ENCODE measurements at places on chromosomes 1 and 21.

DNA sequence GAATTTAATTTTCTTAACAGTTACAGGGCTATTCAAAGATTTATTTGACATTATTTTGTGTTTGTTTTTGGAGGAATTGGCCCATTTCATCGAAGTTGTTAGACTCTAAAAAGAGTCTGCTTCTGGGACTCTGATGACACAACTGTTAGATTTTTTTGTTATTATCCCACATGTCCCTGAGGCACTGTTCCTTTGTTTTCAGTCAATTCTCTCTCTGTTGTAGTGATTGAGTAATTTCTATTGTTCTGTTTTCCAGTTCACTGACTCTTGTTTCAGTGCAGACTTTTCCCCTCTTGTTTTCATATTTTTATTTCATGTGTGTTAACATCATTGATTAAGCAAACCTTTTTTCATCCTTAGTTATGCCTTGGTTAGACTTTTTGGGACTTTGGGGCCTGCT lies 325.0 kb downstream of the ZNF326 start:
- DNase-seq = no peak

DNA sequence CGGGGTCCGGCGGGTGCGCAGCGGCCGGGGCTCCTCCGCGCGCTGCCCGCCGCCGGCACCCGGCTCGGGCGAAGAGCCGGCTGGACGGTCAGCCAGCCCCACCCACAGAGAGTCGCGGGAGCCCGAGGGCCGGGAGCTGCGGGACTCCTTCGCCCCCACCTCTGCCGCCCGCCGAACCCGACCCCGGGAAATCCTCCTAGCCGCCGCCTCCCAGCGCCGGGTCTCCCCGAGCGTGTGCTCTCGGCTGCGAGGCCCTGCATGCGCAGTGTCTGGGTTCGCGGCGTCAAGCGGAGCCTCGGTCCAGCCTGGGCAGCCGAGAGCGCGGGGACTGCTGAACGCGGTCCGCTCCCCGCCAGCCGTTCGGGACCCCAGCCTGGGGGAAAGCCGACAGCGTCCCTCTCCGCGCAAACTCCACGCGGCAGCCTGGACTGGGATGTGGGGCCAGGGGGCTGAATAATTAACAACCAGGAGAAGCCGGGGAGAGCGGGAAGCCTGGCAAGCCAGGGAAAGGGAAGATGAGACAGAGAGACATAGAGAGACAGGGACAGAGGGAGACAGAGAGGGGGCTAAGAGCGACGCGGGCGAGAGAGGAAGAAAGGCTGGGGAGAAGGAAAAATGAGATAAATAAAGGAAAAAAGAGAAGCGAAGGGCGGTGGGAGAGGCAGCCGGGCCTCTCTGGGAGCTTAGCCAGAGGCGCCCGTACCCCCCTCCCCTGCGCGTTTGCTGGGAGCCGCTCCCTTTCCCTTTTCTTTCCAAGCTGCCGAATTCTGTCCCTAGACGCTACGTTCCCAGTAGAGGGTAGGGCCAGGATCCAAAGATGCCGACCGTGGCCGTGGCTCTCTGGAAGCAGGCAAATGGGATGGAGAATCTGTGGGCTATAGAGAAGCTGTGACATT lies 64.2 kb downstream of the MEF2D start:
- DNase-seq = no peak

DNA sequence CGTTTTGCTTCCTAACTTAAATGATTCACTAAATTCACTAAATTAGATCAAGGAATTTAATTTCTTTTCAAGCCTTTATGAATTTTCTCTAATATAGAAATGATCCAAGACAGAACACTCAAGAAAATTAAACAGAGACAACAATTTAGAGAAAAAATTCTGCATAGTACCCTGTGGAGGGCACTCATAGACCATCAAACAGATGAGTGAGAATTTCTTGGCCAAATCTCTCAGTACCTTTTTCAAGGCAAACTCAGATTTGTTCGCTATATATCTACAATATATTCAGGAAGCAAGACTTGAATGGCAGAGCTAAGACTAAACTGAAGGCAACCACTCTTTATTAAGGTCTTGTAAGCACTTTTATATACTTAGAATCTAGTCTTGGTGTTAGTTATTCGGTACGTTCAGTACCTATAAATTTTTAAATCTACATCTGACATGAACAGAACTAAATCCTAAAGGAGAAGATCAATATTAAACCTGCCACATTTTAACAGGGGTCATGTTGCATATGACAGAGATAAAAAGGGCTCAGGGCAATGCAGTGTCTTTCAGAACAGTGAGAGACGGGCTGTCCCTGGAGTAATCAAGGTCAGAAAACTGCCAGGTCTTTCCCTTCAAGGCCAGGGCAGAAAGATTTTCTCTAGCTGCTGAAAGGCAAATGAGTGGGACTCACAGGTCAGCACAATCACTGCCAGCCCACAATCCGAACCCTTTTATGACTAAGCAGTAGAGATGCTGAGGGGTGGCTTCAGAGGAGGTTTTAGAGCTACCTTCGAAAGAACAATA lies 118.8 kb upstream of the TMPRSS15 start:
- no peak for DNase-seq

- DNase-seq = no peak
Measured at GRCh38 chr21:26708223-26708800, 135.2 kb upstream of the CYYR1 start.

DNA sequence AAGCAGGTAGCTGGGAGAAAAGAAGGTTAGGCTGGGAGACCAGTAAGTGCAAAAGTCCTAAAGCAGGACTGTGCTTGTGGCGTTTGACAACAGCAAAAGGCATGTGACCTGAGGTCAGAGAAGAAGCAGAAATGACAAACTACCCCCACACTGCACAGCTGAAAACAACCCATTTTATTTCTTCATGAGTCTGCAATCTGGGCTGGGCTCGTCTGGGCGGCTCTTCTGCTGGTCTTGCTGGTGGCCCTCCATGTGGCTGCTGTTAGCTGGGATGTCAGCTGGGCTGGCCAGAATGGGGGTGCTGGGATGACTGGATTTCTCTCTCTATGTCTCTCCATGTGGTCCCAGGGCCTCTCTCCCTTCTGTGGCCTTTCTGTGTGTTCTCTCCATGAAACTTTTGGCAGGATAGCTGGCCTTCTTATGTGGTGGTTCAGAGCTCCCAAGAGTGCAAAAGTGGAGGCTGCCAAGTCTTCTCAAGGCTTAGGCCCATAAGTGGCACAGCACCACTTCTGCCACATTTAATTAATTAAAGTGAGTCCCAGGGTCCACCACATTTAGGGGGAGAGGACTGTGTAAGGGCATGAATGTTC lies 128.6 kb downstream of the RIPK4 start:
- DNase-seq = no peak

GRCh38 chr1:51320967-51321923 lies 9.1 kb downstream of the TTC39A start:
- no peak for DNase-seq

DNA sequence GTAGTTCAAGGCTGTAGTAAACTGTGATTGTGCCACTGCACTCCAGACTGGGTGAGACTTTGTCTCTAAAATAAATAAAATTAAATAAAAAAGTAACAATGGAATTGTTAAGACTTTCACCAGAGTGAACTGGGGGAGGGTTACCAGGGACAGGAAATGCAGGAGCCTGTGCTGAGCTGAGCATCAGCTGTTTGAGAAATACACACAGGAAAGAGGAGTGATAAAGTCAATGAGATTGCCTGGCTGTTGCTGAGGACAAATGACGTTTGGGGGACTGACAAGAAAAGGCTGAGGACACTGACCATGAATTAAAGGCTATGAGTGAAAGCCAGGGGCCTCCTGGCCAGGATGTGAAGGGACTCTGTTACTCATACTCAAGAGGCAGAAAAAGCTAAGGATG lies 226.3 kb downstream of the SETD4 start:
- DNase-seq = no peak

- no peak for DNase-seq
Measured at GRCh38 chr1:60129911-60130310, 56.3 kb upstream of the C1orf87 start.

GRCh38 chr1:94236013-94236491 lies 1.3 kb downstream of the ARHGAP29 start:
- no peak for DNase-seq

DNA sequence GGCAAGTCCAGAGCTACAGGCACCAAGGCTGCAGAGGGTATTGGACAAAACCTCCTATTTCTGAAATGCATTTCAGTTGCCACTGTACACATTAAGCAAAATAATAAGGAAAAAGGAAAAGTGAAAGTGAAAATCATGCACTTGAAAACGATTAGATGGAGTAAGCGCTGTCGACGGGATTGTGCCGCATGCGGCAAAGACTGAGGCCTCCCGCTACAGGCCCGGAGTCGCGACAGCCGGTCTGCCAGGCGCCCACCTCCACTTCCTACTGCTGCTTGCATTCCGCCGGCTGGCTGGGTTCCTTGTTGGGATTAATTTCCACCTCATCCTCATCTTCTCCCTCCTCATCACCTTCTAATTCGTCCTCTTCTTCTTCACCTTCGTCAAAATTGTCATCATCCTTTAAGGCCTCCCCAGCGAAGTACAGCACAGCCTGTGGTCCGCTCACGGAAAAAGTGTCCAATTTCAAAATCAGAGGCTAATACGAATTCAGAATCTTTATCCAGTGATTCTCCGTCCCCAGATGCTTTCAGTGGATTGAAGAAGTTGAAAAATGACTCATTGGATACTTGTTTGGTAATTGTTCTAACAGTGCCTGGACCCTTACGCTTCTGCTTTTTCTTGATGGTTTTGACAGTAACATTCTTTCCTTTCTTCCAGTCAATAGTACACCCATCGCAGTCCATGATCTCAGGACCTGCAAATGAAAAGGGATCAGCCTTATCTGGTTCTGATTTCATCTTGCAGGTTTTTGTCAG lies 38.0 kb downstream of the CD58 start:
- no peak for DNase-seq

DNA sequence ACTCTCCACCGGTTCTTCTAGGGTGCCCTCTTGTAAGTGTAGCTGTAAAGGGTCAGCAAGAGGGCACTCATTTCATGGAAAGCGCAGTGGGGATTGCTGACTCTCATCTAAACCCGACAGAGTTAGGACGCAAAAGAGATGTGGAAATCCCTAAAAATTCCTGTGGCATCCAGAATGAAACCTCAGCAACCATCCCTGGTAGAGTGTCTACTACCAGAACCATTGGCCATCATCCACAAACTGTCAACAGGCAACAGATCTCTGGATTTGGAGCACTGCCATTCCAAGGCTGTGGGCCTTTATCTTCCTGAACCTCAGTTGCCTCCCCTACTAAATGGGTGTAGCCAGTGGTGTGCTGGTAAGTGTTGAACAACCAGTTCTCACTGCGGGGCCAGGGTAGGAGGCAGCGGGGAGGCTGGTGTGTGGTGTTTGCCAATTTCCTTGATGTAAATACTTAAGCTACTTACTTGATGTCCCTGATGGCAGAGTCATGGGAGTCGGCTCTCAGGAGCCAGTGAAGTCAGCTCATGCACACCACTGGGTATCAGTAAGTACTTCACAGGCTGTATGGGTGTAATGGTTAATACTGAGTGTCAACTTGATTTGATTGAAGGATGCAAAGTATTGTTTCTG lies 195.8 kb downstream of the KAZN start:
- no peak for DNase-seq

DNA sequence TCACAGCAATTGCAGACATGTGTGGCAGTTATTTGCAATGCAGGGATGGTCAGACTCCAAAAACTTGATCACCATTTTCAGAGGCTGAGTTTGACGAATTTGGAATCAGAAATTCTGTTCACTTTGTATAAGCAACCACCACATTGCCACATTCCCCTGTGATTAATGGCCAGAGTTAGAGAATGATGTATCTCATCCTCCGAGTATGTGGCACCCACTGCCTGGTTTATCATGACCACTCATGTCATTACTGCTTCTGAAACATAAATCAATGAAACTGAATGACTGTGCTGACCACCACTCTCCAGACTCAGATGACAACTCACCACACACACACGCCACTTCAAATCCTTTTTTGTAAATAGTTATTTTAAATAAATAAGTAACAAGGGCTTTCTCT lies 66.6 kb upstream of the CACHD1 start:
- DNase-seq = peak; percentile 5

DNA sequence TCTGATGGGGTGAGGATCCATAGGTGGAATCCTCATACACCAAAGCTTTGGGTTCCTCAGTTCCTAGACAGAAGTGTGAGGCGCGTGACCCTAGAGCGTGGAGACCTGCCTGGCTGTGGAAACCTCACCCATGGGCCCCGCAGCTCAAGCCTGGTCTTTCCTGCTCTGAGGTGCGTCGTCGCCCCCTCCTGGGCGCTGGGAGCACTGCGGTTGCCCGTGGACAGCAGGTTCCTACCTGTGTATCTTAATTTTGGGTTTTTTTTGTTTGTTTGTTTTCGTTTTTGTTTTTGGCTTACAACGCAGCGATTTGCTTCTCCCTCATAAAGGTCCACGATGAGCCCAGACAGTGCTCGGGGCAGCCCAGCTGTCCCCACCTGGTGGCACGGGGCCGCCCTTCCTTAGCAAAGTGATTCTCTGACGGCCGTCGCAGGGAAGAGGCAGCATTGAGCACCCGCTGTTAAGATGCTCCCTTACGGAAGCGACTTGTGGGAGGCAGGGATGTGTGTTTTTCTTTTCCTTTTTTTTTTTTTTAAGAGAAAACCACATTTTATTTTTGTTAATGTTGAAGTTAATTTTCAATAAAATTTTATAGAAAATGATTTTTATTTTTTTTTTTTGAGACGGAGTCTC lies 36.5 kb upstream of the TRAPPC10 start:
- DNase-seq = peak; percentile 83

DNA sequence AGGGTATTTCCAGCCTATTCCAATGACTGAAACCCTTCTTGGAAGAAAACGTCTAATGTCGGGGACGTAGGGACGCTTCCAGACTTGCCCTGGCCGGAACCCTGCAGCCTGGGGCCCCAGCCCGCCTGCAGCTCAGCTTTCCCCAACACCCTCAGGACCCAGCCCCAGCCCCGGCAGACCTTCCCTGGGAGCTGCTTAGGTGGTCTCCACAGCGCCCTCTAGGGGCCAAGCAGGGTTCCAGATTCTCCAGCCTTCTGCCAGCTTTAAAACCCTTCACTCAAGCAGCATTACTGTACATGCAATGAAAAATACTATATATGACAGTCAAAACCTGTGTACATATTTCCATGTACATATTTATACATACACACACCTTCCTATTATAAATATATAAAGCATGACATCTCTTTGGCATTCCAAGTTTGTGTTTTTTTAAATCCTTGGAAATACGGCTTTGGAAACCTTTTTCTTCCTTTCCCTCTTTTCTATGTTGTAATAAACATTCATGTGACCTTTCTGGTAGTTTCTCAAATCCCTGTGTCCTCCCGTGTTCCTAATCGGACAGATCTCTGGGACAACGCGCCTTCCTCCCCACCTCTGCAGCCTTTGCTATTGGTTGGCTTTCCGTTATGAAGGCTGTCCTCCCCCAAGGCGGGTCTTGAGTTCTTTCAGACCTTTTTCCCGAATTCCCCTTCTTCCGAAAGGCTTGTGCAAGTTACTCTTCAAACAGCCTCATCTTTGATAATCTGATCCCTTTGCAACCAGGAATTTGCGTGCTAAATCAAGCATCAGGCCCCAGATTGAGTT lies 60.3 kb downstream of the STUM start:
- peak; percentile 72 for DNase-seq

- DNase-seq = no peak
Measured at GRCh38 chr1:15456313-15456954, at the start of gene CELA2A. CELA2A (plus strand) TSS chr1:15456732; CDS start chr1:15456754, 22 bp downstream.

- no peak for DNase-seq
Measured at GRCh38 chr1:29789910-29790247, 553.6 kb downstream of the PTPRU start.
